ENCODE measurements at places on chromosomes 16 and 17. TPM values are rescaled to one million over a fixed set of nuclear protein-coding genes. Genes with fewer than 3 reads are reported as not detected.
A peak's percentile ranks its signal among the peaks of the same experiment; 100 is the strongest.

GRCh38 chr17:77884019-77884418 lies 74.5 kb upstream of the TNRC6C start:
- peak; percentile 41 for DNase-seq

DNA sequence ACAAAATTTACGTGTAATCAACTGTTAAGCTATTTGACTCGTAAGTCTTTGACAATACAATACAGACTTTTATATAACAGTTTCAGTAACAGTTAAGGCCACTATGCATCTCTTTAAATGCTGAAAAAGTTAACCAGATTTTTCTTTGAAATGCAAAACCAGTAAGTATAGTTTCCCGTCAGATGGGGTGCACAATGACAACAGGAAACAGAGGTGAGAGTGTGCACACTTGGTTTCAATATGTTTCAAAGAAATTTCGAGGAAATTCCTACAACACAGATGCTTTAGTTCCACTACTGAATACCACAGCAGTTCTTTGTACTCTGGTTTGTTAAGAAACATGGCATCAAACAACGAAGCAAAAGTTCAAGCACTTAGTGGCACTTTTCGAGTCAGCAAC lies 48.4 kb downstream of the RNF157 start:
- DNase-seq: peak; percentile 73

DNA sequence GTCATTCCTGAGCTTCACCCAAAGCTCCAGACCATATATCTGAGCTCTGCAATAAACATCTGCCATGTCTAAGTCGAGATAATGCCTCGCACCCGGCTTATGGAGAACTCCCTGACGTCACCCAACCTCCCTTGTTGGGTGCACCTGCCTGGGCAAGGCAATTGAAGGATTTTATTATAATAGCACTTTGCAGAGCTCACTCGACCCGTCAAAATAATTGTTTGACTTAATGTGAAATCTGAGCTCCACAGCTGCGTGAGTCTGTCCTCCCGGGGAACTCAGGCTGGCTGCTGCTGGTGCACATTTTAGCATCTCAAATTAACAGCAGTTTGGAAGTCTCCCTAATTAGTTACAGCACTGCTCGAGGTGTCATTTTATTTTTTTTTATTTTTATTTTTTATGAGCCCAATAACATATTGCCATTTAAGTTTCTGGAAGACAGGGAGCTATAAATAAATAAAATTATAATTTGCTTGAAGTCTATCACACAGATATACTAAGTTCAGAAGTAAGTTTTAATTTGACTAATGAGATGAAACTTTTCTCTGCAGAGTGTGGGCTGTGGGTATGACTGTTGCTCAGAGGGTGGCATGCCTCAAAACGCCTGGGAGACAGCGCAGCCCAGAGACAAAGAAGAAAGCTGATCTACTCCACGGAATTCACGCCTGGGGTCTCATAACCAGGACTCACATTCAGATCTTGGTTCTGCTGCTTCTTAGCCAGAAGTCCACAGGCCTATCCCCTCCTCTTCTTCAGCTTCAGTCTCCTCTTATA lies 401.4 kb upstream of the C16orf82 start:
- peak; percentile 54 for DNase-seq

Gene CSH1
- not detected for total RNA-seq

Gene CDR2L
- 0.49 TPM for total RNA-seq

Gene ZFP3
- 0.62 TPM for total RNA-seq

Gene KAT2A
- 59.0 TPM for total RNA-seq

- peak; percentile 23 for DNase-seq
Observed at GRCh38 chr17:65345261-65346005, 208.3 kb downstream of the RGS9 start.

DNA sequence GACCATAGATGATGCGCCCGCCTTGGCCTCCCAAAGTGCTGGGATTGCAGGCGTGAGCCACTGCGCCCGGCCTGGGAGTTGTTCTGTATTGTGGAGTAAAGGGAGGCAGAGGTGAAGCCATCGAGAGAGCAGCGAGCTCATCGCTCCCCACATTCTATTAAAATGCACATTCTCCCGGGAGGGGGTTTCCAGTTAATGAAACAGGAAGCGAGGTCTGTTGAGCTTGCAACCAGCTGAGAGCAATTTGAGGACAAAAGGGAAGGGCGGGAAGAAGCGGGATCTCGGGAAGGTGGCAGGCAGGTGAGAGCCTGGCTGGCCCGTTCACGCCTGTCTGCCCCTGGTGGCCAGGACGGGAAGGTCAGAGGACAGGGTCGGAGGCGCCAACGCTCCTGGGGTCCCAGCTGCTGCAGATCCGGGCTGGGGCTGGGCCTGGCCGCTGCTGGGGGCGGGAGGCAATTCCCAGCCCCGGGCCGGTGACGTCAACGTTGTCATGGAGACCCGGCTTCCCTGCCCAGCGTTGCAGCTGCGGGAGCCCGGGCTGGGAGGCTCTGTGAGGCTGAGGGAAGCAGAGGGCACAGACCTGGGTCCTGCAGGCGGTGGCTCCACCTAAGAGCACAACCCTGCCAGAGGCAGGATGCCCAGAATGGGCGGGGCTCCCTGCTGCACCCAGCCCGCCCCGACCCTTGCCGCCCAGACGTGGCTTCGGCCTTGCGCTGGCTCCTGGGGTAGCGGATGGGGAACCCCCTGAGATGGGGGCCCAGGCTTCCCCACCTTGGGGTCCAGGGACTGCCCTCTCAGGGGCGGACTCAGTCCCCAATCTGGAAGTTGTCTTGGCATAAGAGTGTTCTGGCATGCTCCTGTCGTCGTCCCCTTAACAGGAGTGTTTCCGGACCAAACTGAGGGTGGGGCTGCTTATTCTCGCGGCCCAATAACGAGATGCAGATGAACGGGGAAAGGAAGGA lies 48.7 kb upstream of the PLCG2 start:
- DNase-seq: peak; percentile 67

DNA sequence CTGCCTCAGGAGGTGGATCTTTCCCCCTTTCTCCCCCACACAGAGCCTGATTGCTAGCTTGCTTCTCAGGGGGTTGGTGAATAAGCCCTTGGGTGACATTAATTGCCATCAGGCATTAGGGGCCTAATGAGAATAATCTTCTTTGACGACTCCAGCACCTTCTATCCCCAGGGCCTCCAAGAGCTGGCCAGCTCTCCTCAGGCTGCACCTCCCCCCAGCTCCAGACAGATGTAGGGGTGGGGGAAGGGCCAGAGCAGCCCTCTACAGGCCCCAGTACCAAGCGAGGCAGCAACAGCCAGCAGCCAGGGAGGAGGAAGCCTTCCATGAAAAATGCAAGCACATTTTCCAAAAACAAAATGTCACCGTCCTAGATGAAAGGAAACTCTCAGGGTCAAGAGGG lies 1.4 kb upstream of the TMEM132E start:
- no peak for DNase-seq

DNA sequence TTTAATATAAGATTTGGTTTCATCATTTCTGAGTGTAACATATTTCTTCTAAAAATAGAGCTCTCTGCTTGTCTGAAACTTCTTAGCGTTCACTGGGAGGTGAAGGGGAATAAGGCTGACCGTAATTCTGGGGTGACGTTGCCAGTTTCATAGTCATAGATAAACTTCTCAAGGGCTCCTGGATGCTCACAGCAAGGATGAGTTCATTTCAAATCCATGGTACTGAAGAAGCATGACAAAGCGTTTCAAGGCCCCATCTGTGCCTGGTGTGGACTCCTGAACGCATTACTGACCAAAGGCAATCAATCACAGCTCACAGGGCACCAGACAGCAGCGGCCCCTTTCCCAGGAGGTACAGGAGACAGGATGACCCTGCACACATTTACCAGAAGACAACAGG lies 12.0 kb upstream of the EVPL start:
- no peak for DNase-seq
